ENCODE measurements at places on chromosomes 7 and 10.

DNA sequence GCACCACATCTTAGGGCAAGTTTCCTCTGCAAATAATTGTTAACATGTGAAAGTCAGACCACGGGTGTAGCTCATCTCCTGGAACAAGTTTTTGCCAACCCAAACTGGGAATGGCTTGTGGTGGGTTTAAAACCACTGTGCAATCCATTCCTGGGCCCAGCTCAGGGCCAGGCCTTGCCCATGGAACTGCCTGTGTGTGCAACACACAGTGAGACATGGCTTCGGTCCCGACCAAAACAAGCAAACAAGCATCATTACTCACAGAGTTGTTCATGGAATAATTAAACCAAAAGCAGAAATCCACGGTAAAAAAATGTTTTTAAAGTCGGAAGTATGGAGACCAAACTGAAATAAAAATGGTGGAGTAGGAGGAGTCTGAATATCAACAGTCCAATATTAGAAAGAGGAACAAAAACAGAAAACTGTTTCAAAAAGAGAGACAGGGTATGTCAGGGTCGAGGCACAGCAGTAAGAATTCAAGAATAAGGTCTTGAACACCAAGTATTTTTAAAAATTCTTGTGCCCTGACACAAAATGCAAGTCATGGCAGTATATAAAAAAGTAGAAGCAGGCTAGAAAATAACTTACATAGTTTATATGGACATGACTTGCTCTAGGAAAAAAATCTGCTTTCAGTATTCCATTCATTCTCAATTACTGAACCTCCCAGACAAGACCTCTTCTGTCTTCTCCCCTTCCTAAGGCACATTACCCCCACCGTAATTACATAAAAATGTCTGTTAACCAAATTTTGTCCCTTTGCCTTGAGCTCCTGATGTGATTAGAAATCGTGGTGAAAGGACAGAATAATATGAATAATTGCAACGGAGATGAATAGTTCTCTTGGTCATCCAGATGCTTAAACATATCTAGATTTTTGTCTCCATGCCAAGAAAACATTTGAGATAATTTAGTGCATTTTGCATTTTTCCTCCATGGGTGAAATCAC is 88.4 kb downstream of the FAS start:
- DNase-seq: peak; percentile 37

DNA sequence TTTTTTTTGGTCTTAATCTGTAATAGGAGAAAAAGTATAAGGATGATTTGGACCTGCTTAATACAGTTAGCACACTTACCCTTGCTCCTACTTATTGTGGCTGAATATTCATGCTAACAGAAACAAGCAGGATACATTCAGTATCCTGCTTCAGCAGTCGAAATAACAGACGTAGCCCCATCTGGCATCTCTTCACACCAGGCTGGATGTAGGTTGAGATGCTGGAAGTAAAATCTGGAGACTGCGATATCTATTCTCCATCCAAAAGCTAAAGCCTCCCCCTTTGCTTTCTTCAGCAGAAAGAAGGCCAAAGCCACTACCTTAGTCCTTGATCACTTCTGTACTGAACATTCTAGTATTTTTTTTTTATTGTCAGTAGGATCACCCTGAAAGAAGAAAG is 537.4 kb downstream of the AUTS2 start:
- DNase-seq: no peak

- DNase-seq: peak; percentile 39
Observed at GRCh38 chr7:149624006-149624405, 126.4 kb upstream of the ZNF746 start.

DNA sequence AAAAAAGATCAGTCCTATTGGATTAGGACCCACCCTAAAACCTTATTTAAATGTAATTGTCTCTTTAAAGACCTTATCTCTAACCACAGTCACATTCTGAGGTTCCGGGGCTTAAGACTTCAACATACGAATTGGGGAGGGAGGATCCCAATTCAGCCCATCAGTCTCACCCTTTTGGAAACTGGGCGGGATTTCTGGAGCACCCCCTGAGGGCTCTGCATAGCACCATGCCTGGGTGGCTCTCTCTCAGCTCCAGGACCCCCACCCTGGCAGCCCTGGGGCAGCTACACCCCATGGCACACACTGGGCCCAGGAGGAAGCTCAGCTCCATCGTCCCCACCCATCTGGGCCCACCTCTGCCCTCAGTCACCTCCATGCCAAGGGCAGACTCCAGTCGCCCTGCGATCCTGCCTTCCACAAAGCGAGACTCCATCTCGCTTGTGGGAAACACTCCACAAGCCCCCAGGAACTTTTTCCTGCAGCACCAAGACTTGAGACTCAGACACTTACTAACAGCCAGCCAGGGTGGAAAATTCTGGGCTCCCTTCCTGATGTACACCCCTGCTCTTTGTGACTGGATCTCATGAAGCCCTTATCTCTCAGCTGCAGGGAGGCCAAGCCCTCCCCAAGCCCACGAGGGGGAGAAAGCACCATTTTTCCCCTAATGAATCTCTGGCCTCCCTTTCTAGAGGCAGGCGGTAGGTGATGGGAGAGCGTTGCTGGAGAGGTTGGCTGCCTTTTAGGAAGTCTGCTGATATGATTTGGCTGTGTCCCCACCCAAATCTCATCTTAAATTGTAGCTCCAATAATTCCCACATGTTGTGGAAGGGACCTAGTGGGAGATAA is 90.8 kb upstream of the KDM7A start:
- no peak for DNase-seq

DNA sequence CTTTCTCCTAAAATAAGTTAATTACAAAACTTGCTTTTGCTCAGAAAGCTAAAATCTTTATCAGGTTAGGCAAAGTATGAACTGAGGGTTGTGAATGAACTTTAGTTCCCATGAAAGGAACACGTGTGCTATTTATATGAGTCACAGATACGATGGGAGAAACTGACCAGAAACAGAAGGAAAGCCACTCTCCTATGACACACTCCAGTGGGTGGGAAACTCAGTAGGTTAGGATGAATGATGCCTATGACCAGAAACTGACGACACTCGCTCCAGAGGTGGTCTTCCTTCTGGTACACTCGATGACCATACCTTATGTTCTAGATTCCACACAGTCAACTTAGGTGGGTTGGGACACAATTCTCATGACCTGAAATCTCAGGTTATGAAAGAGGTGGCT is 215.7 kb upstream of the INHBA start:
- DNase-seq: no peak

GRCh38 chr7:23072922-23073321 is 32.7 kb upstream of the KLHL7 start:
- no peak for DNase-seq

GRCh38 chr10:91944880-91945630 is 21.5 kb downstream of the BTAF1 start:
- DNase-seq: peak; percentile 16

DNA sequence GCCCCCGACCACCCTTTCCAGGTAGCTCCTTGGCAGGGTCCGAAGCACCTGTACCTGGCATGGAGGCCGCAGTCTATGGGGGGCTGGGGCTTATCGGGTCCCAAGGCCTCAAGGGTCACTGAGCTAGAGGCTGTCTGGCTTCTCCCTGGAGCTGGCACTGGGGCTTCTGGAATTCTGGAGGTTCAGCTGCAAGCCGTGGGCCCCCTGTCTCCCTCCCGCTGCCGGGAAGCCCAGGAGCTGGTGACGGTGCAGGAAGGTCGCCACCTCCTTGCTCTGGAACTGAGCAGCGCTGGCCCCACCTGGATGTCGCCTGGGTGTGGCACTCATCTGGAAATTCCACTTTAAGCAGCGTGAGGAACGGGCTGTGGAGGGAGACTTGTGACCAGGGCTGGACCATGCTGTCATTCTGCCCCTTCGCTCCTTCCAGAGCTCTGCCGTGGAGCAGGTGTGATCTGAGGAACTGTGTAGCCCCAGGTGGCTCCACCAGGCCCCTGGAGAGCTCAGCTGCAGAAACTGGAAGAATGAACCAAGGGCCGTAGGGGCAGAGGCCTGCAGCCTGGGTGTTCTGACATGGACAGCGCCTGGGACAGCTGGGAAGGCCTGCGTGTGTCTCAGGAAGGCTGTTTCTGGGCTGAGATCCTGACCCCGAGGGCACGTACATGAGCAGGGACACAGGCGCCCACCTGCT is 129.7 kb upstream of the PPP2R2D start:
- DNase-seq: no peak

Measured in GM03348 (cell line).